Activated effector memory CD4-positive, alpha-beta T cell treated with anti-CD3 and anti-CD28 coated beads, Interleukin-2, amount 50 U/mL, for 16 hours (primary cell): ENCODE measurements at places on chromosomes 11 and 22.

DNA sequence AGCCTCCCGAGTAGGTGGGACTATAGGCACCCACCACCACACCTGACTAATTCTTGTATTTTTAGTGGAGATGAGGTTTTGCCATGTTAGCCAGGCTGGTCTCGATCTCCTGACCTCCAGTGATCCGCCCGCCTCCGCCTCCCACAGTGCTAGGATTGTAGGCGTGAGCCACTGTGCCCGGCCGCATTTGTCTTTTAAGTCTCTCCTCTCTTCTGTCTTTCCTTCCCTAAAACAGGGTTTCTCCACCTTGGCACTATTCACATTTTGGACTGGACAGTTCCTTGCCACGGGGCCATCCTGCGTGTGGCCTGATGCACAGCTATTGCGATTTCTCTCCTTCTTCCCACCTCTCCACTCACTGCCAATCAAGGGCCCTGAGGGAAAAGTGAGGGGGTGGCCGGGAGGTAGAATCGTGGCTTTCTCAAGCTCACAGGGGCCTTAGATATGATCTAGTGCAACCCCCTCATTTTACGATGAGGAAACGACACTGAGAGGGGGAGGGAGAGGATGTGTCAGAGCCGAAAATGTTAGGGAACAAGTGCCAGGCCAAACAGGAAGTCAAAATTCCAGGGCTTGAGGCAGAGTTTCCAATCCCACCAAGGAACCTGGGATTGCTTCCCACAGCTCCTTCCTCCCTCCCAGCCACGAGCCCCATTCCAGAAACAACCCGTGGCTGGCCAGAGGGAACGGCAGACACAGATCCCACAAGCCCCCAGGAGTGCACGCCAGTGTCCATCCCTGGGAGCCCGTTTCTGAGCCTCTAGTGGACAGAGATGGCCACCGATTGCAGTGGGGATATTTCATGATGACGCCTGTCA lies 21.2 kb downstream of the SCGB1A1 start:
- DNase-seq, result no peak

DNA sequence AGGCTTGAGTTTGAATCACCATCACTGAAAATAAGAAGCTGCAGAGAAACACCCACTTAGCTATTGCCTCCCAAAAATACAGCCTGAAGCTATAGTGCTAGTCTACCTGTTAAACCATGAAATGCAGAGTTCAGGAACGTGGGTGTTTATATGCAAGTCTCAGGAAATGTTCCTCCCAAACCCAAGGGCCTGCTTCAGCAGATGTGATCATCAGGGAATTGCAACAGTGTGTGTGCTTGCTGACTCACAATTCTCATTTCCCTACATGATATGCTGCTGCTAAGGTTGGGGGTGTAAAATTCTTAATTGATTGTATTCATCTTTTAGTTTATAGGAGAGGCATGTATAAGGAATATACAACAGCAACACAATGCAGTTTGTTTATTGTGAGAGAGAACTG lies 49.6 kb downstream of the NUP98 start:
- no peak for DNase-seq

DNA sequence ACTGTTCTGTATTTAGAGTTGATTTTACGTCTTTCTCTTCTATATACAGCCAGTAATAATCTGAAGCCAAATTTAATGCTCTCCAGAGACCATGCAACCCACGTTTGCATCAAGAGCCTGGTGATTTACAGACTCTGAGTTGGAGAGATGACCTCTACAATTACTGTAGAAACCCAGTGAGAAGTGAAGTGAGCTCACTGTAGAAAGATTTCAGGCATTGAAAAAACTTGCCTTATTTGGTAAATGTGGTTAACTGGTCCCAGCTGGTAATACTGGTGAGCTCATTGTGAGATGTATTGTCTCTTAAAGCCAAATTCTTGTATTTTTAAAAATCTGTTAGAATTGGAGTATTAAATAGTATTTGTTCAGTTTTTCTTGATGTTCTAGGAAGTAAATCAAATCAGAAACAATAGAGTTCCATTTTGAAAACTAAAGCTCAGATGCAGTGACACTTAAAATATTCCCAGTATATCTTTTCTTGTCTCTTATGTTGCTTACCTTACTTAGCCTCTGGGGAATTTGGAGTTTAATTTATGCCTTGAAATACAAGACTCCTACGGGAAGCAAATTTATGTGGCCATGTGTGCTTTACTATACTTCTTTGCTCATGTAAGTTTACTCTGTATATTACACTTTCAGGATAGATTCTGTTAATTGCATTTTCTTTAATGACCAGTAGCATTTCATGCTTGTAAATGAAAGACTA lies 189.9 kb downstream of the ARHGAP42 start:
- DNase-seq, result no peak

DNA sequence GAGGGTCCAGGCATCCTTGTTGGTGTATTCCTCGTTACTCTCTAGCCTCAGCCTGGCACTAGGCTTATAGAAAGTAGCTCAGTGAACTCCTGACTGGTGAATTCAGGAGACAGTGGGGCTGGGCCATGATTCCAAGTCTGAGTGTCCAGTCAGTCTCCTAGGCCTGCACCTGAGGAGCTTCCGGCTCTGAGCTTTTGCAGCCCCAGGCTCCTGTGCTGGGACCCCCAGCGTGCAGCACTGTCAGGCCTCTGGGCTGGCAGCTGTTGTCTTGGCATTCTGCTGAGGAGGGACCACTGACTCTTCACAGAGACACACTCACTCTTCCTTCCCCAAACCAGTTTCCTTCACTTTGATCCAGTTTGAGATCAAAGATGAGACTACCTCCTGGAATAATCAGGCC lies 82.4 kb downstream of the CTTN start:
- no peak for DNase-seq

GRCh38 chr11:132914600-132914999 lies 617.7 kb downstream of the OPCML start:
- DNase-seq, result no peak

DNA sequence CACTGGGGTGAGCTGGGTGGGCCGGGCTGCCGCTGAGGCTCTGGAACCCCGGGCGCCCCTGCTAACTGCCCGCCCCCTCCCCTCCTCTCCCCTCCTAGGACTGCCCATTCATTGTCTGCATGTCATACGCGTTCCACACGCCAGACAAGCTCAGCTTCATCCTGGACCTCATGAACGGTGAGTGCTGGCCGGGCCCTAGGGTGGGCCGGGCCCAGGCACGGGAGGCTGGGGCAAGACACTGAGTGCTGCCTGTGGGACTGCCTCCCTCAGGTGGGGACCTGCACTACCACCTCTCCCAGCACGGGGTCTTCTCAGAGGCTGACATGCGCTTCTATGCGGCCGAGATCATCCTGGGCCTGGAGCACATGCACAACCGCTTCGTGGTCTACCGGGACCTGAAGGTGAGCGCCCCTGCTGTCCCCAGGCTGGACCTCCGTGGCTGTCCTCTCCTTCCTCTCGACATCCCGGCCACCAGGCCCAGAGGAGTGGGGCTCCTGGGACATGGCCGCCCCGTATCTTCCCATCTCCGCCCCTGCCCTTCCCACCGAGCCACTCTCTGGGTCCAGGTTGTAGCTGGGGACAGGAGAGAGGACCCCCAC lies 7.5 kb upstream of the ANKRD13D start:
- peak; percentile 54 for DNase-seq

DNA sequence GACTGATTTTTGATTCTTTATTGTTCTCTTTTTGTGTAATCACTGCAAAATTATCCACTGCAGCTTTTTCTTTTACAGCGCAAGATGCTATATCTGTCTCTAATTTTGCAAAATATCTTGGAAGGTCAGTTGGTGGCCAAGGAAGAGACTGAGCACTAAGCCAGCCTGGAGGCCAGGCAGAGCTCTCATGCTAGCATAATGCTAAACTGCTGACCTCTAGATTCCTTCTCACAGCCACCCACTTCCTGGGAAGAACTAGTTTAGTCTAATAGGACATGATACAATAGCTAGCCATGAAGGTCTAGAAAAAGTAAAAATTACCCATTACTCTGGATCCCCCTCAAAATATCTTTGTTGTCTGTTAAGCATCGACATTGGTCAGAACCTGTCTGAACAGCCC lies 227.2 kb upstream of the ARHGAP20 start:
- no peak for DNase-seq

GRCh38 chr11:71843858-71844257 lies 10.9 kb downstream of the DEFB108B start:
- no peak for DNase-seq
